ENCODE measurements at places on chromosomes 3 and 15.

- DNase-seq: no peak
These were observed 338.6 kb downstream of the FOXP1 start for GRCh38 chr3:71244826-71245488.

GRCh38 chr15:95304151-95304946, 1026.2 kb upstream of the NR2F2 start:
- no peak for DNase-seq

- DNase-seq: no peak
These were observed 69.5 kb upstream of the MEF2A start for GRCh38 chr15:99496302-99496629.

DNA sequence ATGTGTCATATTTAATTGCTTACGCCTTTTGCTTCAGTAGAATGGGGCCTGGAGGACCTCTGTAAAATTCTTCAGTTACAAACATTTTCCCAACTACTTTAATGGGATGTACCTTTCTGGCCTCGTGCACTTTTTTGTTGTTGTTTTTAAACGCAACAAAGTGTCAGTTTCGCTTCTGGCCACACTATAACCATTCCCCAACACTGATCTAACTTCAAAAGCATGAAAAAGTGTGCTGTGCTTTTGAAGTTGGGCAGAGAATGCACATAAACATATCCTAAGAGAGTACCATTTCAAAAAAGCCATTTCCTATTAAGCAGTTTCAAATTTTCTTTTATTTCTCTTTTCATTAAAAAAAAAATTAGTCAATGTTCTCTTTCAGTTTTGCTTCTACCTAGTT, 435.8 kb downstream of the CNTN6 start:
- DNase-seq: no peak

DNA sequence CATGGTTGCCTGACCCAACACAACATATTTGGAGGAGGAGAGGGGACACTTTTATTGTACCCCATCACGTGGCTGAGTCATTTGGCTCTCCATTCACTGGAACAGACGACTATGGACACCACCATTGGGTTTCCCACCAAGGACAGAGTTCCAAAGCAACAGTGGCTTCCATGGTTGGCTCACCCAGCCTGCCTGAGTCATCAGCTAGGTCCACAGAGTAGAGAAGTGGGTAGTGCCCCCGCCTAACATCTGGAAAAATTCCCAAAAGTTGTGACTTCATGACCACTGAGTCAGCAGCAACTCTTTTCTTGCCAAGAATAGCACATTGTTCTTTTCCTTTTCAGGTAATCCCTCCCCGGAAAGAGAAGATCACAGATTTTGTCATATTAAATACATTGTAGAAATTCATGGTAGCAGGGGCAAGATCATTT, 3.0 kb upstream of the PPP1R2 start:
- peak; percentile 53 for DNase-seq

DNA sequence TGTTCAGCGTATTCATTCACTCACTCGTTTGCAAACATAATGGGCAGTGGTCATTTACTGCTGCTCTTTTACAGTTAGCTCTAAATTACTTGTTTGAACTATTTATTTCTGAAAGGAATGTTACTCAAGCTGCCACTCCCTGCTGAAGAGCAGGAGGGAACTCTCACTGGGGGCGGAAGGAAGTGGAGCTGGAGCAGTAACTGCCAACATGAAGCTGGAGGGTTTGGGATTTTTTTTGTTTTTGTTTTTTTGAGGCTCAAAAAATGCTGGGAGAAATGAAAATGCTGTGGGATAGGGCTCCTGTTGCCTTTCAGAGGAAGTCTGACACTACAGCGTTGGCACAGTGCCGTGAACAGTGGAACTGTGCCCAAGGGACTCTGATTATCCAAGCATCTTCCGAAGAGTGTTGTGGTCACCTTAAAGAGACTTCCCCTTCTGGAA, 44.1 kb downstream of the SENP2 start:
- no peak for DNase-seq

DNA sequence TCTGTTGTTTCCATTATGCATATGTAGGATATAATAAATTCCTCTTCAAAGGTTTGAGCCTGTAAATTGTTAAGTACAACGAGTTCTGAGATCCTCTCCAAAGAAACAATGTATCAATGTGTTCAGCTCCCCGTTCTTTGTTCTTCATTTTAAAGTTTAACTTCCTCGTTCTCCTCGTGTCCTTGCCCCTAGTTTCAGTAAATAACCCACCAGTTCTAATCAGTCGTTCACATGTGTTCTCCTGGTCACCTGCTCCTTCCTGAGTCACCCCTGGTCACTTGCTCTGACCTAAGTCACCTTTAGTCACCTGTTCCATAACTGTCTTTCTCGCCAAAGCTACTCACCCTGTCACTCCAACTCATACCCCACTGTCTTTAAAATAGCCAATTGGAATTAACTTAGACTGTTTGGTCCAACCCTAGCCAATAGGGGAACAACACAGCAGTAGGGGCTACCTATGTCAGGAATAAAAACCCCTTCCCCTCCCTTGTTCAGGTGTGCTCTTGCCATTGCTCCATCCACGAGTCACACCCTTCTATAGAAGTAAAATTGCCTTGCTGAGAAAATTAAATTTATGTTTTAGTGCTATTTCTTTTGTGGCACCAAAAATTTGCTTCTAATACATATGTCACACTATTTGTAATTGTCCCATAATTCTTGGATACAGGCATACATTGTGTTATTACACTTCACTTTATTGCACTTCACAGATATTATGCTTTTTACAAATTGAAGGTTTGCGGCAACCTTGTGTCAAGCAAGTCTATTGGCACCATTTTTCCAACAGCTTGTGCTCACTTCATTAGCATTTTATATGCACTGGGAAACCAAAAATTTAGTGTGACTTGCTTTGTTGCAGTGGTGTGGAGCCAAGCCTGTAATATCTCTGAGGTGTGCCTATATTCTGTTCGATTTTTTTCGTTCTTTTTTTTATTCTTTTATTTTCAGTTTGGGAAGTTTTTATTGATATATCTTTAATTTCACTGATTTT, 15.3 kb upstream of the MCF2L2 start:
- no peak for DNase-seq

- peak; percentile 28 for DNase-seq
These were observed 106.5 kb downstream of the SUCNR1 start for GRCh38 chr3:151979906-151980305.

GRCh38 chr3:111476701-111477100, 65.3 kb upstream of the CD96 start:
- DNase-seq: no peak

DNA sequence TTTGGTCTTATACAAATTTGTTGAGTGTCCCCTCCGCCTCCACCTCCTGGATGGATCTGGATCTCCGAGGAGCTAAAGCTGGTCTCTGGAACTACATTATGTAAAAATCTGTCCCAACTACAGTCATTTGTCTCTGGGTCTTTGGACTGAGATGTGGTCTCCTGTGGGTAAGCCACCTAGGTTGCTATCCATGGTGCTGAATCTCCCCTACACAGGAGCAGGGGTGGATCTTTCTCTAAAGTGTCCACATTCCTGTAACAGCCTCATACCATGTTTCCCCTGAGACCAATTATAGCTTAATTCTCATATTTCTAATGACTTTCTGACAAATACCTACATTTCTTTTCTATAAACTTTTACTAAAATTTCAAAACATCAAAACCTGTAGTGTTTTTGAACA, 625.8 kb downstream of the TAFA4 start:
- DNase-seq: no peak

- no peak for DNase-seq
These were observed 112.7 kb downstream of the APBA2 start for GRCh38 chr15:28998511-28998910.

DNA sequence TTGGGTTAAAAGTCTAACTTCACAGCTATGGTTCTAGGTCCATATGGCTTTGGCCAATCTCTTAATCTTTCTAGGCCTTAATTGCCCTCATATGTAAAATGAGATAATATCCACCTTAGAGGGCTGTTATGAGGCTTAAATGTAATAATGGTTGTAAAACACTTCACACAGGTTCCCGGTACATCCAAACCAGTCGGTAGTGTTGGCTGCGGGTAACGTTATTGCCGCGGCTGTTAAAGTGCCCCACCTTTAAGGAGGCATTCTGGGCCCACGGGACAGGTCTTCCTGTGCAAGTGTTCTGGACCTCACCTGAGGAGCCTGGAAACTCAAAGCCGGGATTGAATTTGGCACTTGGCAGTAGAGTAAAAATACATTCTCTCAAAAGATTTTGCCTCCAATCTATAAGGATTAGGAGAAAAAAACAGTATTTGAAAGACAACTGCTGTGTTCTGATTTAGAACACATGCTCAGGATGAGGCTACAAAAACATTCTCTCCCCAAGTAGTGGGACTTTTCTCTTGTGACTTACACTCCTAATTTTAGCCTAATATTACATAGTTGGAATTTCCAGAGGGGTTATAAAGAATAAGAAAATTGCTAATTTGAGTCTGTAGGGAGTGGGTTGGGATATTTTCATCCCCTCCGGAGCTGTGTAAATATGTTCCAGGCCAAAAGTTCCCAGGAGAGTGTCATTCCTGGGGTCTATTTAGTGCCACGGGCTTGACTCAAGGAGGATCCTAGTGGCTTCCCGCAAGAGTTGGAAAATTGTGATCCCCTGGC, 44.9 kb upstream of the TSEN2 start:
- DNase-seq: no peak

- DNase-seq: no peak
These were observed 128.3 kb downstream of the PLCL2 start for GRCh38 chr3:17013050-17013449.

- DNase-seq: no peak
These were observed 37.8 kb upstream of the FOXB1 start for GRCh38 chr15:59966262-59966661.

DNA sequence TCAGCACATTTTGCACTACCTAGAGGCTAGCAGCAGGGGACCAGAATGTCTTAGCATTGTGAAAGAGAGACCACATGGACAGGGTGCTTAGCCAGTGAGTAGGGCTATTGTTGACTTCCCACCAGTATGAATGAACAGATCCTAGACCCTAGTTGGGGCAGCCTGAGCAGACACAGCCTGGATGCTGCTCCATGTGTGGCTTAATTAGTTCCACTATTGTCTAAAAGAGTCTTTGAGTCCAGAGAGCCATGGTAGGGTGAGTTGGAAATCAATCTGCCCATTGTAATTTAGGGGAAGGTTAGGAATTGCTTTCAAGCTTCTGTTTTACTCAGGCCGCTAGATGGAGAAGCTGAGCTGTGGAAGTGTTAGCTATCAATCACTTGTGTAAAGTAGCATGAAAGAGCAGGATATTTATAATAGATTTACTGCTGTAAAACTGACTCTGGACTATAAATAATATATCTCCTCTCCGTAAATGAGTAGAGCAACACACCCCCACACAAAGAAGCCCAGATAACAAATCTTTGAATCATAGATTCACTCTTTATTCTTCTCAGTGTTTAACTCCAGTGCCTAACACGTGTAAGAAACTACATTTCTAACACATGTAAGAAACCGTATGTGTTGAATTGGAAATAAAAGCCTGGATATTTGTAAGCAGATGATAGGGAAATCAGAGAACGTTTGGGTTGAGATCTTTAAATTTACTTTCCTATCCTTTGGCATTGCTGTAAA, 4.1 kb upstream of the GCSAM start:
- peak; percentile 7 for DNase-seq

- DNase-seq: no peak
These were observed 35.3 kb downstream of the OTOL1 start for GRCh38 chr3:161531930-161532329.

DNA sequence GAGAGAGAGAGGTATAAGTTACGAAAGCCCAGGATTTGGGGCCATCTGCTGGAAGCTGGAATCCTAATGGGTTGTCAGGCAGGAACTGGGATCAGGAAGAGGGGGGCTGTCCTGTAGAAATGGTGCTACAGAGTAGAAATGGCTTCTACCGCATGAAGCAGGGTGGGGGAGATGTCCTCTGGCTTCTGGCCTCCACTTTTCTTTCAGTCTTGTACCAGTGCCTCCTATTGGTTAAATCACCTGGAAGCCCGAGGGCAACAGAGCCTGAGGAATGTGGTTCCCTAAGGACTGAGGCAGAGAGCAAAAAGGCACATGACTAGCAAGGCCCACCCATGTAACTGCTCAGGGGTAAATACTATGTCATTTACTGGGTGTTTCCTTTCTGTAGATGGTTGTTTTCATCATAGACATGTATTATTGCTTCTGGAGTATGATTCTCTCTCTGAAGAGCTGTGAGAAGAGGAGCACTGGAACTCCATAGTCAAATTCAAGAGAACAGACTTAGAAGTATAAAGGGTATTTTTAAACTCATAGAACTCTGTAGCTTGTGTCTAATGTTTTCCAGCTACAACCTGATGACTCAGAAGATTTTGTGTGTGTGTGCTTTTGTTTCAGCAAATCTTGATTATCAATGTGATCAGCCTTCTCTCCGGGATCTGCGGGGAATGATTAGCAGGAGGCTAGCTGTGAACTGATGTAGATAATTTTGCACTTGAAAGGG, 20.2 kb upstream of the MITF start:
- no peak for DNase-seq

DNA sequence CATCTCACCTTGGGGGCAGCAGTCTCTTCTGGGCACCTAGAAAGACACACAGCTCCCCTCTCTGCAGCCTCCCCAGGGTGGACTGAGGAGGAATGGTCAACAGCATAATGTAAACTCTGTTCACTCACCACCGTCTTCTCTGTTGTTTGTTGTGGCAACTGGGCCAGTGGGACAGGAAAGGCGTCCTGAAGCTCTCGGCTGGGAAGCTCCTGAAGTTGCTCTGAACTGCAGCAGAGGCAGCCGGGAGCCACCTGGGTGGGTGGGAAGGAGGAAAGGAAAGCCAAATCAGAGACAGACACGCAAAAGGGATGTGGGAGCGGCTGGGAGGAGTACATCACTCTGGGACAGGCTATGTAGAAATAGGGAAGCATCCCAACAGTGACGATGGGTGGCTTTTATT, 52.7 kb downstream of the MYLK start:
- no peak for DNase-seq

GRCh38 chr3:45817831-45818522, 21.6 kb upstream of the SLC6A20 start:
- DNase-seq: peak; percentile 90

- DNase-seq: no peak
These were observed 174.0 kb downstream of the ERC2 start for GRCh38 chr3:56294286-56294685.
